GM18507 (cell line): ENCODE measurements at places on chromosomes 2 and 18.

- no peak for DNase-seq
These were observed 324.1 kb downstream of the LPIN1 start for GRCh38 chr2:12070581-12070980.

DNA sequence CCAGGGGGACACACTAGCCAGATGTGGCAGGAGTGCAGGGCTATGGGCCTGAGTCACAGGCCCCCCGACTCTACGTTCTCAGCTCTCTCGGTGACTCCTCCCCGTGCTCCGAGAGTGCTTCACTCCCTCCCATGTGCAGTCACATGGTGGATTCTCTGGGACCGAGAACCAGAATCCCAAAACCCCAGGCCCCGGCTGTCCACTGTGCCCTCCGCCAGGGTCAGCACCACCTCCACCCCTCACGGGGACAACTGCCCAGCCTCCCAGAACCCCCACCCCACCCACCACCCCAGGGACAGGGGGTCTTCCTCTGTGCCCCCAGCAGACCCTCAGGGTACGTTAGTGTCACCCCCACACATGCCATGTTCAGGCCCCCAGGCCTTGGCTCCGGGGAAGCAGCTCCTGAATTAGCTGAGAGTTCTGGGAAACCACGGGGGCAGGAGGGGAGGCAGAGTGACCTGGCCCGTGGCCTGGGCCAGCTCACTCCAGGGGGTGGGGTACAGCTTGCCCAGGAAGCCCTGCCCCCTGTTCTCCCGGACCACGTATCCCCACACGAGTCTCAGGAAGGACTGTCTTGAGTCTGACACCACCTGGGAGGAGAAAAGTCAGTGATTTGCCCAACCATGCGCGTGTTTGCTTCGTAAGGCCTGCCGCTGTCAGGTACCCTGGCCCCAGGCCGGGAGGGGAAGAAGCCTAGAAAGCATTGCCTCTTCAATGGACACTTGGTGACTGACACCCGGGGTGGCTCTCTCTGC, 4.4 kb downstream of the RAMP1 start:
- no peak for DNase-seq

DNA sequence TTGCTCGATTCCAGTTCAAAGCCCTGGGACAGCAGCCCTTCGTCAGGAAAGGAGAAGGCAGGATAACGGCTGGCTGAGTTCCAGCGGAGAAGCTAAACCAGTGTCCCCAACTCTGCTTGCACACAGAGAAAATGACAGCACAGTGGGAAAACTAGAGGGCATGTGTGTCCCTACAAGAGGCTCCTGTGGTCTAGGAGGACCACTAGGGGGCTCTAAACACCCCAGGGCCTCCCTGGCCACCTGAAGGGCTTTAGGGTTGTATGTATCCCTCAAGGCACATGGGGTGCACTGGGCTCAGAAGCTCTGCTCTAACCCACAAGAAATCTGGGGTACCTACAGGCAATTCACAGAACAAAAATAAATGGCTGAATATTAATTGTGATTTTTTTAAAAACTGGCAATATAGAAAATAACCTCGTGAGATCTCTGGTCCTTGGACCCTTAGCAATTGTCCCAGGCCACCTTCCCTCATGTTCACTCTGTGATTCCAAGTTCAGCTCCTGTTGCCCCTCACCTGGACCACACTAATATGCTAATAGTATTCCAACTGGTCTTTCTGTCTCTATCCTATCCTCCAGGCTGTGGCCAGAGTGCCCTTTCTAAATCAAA, 17.5 kb downstream of the STAT1 start:
- no peak for DNase-seq

- peak; percentile 8 for DNase-seq
These were observed 28.9 kb upstream of the IER3IP1 start for GRCh38 chr18:47204908-47205522.

- DNase-seq: no peak
These were observed 640 bp downstream of the ROCK2 start for GRCh38 chr2:11343650-11344341.

GRCh38 chr18:26470011-26470637, 78.2 kb downstream of the KCTD1 start:
- DNase-seq: no peak

GRCh38 chr2:127743477-127744026, 42.3 kb downstream of the SFT2D3 start:
- no peak for DNase-seq
